Stimulated activated CD4-positive, alpha-beta T cell treated with anti-CD3 and anti-CD28 coated beads, Interleukin-1b, Interleukin-23, amount 100 ng/mL, for 4 hours (primary cell): ENCODE measurements at places on chromosomes 16 and 17.
A peak's percentile ranks its signal among the peaks of the same experiment; 100 is the strongest.

- peak; percentile 34 for DNase-seq
Observed at GRCh38 chr16:88634141-88634993, 4.0 kb upstream of the IL17C start.

- no peak for DNase-seq
Observed at GRCh38 chr16:51175081-51175480, 24.0 kb upstream of the SALL1 start.

DNA sequence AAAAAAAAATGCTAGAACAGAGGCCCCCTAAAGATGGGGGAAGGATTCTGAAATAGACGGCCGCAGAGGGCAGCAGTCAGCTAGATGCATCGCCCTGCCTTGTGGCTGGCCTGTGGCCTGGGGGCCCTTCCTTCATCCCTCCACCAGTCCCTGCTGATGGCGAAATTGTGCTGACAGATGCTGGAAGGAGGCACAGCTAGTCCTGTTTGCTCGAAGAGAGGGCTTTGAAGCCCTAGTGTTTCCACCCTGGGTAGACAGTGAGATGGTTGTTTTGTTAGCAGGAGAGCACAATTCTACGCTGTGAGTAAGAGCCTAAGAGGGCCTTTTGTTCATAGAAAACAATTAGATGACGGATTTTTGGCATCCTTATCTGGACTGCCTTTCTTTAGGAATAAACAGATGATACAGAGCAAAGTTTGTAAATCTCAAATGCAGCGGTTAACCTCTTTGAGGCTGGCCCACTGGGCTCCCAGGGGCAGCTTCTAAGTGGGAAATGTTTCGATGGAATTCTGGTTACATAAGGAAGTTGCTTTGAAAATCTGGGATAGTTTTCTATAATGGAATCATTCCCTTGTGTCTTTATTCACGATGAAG lies 23.0 kb downstream of the VPS35L start:
- DNase-seq: no peak

DNA sequence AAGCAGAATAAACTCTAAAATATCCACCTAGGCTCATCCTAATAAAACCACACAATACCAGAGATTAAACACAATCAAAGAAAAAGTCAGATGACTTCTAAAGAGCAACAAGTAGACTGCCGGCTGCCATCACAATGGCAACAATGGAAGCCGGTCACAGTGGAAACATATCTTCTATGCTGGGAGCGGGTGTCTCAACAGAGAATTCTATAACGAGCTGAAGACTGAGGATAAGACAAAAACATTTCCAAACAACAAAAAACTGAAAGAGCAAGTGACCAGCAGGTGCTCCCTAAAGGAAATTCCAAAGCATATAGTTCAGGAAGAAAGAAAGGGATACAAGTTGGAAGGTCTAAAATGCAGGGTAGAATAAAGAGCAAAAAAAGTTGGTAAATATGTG lies 8.9 kb downstream of the NSMCE1 start:
- no peak for DNase-seq

DNA sequence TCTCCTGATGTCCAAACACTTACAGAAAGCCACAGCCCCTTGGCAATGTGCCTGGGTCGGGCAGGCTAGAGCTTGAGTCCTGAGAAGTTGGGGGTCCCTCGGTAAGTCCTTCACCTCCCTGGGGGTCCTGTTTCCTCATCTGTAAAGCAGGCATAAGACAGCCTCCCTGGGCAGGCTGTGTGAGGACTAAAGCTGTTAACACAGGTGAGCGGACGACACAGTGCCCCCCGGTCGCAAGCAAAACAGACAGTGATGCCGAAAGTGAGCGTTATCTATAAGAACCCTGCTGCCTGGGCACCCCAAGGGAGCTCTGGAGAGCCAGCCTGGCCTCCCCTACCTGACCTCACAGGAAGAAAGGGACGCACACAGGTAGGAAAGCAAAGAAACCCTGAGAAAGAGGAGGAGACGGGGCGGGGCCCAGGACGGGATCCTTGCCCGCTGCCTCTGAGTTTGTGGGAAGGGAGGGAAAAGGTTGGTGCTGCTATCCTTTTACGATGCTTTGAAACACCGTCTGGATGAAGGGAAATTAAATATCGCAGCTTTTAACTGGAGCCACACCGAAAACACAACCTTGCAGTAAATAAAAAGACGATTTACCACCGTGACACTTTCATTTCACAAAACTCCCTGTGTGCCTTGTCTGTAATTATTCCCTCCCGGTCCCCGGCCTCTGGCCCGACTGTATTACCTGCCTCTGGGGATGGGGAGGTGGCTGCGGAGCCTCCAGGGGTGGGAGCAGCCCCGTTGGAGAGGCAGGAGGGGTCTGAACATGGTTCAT lies 67.1 kb downstream of the ENGASE start:
- DNase-seq: no peak

GRCh38 chr16:59913666-59914065 lies 1179.5 kb upstream of the GOT2 start:
- DNase-seq: no peak

GRCh38 chr17:6574687-6575595 lies 18.6 kb upstream of the PITPNM3 start:
- no peak for DNase-seq

DNA sequence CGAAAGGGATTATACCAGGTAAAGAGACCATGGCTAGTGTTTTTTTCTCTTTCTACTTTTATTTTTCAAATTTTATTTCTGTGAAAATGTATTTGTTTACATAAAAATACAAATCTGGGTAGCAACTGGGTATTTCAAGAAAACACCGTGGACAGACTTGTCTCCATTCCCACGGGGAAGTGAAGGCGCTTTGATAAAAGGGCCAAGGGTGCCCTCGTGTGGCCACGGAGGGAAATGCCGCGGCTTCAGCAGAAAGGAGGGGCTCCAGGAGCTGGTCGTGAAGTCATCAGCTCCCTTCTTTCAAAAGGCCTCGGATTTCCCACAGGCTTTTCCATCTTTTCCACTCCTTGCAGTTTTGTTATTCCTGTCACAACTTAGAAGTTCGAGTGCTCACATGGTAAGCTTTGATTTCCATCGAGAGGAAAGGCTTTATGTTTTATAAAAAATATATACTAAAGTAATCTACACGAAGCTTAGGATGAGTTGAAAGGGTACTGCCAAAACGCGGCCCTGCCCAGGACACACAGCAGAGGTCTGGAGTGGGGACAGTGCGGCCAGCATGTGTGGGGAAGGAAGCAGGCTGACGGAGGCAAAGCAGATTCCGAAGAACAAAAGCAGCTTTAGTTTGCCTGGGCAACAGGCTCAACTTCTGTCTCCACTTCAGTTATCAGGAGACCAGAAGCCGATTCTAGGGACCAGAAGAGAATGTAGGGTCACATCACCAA lies 15.3 kb upstream of the MNT start:
- peak; percentile 86 for DNase-seq
